ENCODE measurements at places on chromosomes 11 and 22. TPM values are rescaled to one million over a fixed set of nuclear protein-coding genes. Genes with fewer than 3 reads are reported as not detected.

TMPRSS5 gene
- total RNA-seq: 0.65 TPM

DNA sequence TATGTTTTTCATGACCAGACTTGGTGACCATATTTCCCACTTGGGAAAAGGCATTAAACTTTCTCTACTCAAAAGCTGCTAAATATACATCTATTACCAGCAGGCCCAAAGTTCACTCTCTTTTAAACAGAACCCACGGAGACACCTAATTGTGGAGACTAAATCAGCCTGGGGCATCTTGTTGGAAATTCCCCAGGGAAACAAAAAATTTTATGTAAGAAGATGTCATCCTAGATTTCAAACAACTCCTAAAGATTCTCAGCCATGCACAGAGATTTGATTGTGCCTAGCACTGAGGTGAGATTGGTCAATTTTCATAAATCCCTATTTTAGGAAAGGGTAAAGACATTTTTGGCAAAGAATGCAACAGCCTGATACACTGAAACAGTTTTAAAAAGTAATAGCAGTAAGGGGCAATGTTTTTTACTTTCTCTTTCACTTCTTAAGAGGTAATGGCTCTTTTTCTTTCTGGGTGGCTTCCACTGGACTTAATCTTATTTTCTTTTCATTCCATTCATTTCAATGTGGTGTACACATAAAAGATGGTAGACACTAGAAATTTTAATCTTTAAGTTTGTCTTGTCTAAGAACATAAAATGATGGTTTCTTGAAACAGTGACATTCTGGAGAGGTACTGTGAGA is 9.6 kb downstream of the OR52N2 start:
- no peak for DNase-seq

DNA sequence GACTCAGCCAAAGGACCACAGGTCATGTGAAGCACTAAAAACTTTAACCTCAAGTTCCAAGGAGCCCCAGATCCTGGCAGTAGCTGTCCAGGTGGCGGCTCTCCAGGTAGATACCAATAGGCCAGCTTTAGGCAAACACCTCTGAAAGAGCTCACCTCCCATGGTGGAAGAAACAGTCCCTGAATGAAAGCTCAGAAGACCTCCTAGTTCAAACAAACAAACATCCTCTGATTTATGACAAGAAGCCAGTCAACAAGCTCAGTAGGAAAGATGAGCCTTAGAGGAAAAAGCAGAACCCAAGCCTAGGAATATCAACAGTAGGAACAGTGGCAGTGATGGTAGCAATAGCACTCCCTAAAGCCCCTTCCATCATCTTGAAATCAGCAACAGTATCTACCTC is 17.2 kb downstream of the ABTB2 start:
- no peak for DNase-seq

- DNase-seq: no peak
Measured at GRCh38 chr11:73159297-73159696, 17.2 kb upstream of the FCHSD2 start.

APLNR gene
- 2.4 TPM for total RNA-seq

NCF4 gene
- total RNA-seq: 2.7 TPM

- DNase-seq: no peak
Measured at GRCh38 chr22:47126344-47126811, 363.9 kb downstream of the TBC1D22A start.

DNA sequence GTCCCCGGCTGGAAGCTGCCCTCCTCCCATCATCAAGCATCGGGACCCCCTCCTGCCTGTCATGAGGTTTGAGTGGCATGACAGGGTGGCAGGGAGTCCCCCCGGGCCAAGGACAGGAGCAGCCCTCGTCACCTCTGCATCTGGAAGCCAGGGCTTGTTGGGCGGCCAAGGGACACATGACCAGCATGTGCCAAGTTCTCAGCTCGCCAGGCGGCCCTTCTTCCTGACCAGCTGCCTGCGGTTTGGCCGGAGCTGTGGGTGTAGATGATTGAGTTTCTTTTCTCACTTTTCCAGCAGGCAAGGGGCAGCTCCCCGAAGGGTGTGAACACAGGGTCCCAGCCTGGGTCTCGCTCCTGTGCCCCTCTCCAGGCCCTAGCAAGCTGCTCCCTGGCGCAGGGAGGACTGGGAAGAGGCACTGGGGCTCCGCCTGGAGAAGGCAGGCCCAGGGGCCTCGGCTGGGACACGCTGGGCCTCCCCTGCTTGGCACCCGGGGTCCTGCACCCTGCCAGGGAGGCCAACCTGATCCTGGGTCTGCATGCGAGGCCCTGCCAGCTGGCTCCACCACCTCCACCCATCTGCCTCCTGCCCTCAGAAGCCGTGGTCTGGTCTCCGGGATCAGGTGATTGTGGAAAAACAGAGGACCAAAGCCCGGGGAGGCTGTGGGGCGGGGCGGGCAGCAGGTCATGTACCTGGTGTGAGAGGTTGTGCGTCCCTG is 13.4 kb downstream of the ARHGAP8 start:
- no peak for DNase-seq

All from left lobe of liver (tissue), 2 donors.